ENCODE measurements at places on chromosomes 2 and 18.

GRCh38 chr2:122009561-122009960 lies 254.1 kb downstream of the TSN start:
- DNase-seq, result no peak

- no peak for DNase-seq
These were observed 108.6 kb downstream of the COMMD1 start for GRCh38 chr2:62014102-62014501.

DNA sequence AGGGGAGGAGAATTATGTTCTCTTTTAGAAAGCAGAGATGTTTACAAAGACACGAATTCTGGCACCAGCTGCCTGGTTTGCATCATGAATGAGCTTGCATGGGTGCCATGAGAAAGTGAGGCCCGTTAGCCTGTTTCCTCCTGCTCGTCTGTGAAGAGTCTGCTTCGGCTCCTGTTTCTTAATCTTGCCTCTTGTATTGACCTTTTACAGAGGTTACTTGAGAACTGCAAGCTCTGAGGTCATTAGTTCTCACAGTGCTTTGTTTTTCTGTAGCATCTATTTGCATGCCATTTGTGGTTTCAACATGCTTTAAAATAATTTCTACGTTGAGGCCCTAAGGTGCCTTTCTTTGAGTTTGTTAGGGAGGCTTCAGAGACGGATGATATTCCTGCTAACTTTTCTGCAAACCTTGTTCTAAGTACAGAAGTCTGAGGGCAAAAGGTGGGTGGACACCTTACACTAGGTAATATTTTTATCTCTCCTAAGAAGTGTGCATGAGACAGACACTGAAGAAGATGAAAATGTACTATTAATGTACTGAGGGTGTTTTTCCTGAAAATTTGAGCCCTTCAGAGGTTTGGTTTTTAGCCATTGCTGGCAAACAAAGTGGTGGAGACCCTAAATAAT lies 53.4 kb upstream of the LINC00305 start:
- DNase-seq, result no peak

DNA sequence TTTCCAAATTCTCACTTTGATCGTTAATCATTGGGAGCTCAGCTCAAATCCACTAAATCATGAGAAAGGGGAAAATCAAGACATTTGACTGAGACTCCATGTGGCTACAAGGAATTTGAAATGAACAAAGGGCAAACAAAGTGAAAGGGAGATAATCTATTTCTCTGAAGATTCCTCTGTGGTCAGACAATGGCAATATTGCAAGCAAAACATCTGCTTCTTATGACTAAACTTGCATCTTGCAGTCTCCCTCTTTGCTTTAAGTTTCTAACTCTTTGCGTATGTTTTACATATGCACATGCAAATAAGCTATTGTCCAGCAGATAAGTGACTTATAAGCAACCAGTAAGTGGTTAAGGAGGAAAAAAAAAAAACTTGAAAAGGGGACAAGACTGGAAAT lies 299.1 kb upstream of the NXPH2 start:
- DNase-seq, result no peak

DNA sequence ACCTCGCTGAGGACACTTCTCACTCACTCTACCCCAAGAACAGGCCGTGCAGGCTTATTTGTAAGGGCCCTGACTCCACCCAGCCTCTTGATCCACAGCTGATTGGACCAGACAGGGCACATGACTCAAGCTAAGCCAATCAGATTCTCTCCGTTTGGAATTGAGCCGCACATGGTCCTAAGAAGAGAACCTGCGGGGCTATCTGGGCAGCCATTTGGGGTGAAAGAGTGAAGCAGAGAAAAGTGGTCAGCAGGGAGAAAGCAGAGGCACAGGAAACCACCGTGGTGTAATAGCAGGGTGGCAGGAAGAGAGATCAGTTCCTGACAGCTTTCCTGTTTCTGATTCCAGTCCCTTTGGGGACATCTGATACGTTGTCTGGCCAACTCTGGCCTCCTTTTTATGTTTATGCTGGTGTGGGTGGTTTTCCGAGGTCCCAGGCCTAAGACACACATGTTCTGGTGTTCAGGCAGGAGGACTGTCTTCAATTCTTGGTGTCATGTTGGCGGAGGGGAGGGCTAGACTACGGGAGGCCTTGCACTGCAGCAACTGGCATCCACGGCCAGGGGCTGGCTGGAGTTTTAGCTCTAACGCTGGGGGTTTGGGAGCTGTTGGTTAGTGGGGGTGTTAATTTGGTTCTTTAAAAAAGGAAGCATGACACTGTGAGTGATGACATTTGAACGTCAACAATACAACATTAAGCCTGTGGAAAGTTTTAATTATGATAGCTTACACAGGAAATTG lies 26.1 kb upstream of the SPTBN1 start:
- DNase-seq, result no peak
